ENCODE measurements at places on chromosomes 3 and 15.
A peak's percentile ranks its signal among the peaks of the same experiment; 100 is the strongest.

- DNase-seq: no peak
Observed at GRCh38 chr15:95887666-95888390, 442.7 kb upstream of the NR2F2 start.

GRCh38 chr15:71549091-71549490 is 261.3 kb upstream of the NR2E3 start:
- no peak for DNase-seq

DNA sequence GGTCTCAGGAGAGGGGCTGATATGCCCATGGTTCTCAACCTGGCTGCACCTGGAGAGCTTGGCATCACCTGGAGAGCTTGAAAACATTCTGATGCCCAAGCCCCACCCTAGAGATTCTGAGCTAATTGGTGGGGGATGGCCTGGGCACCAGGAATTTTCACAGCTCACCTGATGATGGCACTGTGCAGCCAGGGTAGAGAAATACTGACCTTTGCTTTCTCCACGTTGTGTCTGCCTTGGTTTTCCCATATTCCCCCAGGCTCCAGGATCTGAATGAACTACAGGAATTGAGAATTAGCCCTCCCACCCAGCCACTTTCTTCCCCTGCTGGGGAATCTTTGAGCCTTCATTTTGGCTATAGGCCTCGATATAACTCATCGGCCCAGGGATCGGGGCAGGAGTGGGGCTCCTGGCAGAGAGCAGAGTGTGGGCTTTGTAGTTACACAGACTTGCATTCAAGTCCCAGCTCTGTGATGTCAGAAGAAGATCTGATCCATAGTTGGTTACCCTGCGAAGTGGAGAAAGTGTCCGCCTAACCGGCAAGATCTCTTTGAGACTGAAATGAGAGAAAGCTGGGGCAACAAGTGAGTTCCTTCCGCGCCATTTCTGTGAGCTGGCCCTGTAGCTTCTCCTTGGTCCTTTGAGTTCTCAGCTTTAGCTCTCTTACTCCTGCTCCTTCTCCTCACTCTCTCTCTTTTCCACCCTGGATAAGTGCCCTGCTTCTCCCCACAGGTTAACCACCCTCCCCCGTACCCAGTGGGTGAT is 33.1 kb upstream of the UBE2Q2 start:
- no peak for DNase-seq

GRCh38 chr3:106510206-106510605 is 641.4 kb upstream of the CBLB start:
- DNase-seq: no peak

GRCh38 chr3:142890592-142890991 is 1.7 kb upstream of the PCOLCE2 start:
- DNase-seq: no peak

DNA sequence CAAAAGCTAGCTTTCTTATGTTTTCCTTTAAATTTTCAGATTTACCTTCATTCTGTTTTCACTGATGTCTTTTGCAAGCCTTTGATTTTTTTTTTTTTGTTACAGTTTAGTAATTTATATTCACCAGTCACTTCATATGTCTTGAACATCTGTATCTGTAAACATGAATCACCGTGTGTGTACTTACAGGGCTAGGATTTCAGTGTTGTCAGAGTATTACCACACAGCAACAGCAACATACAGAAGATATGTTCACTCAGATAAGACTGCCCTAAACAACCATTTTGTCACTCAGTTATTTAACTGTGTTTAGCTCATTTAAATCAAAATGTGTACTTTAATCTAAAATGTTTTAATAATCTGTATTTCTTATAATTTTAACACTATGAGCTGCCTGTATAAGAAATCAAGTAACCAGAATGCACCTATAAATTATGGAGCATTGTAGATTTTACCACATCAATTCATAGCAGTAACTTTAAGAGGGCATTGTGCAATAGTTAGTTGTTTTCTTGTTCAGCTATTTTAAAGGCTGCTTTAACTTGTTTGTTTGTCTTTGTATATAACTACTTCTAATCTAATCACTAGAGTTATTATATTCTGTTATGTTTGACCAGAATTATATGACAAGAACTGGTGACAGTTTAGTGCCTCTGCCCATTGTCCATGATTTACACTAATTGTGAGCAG is 50.4 kb downstream of the GHSR start:
- DNase-seq: no peak

GRCh38 chr3:25027650-25028049 is 400.4 kb upstream of the RARB start:
- no peak for DNase-seq

GRCh38 chr3:179852142-179852905 is 184.4 kb downstream of the PEX5L start:
- no peak for DNase-seq

DNA sequence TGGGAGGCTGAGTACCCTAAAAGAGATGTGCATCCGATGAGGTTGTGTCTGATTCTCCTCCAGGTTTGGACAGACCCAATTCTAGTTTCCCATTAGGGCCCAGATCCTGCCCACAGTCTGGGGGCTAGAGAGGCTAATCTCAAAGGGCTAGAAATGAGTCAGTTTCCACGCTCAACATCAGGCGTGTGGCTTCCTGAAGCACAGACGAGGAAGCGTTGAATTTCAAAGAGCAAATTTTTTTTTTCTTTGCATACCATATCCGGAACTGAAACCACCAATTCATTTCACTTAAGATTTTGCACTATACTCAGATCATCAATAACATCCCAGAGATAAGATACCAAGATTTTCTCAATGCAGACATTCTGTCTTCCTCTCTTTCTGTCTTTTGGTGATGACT is 173.8 kb upstream of the BCL6 start:
- DNase-seq: peak; percentile 88

GRCh38 chr3:41199866-41200668 is 762 bp downstream of the CTNNB1 start:
- DNase-seq: peak; percentile 44

GRCh38 chr15:78321041-78321570 is 19.0 kb upstream of the CRABP1 start:
- DNase-seq: no peak

GRCh38 chr15:26358708-26359107 is 414.2 kb downstream of the GABRB3 start:
- no peak for DNase-seq

GRCh38 chr3:623914-624545 is 427.5 kb downstream of the CHL1 start:
- no peak for DNase-seq

All from activated CD4-positive, alpha-beta T cell treated with anti-CD3 and anti-CD28 coated beads, Interleukin-2, amount 50 U/mL, for 16 hours (primary cell).